ENCODE measurements at places on chromosomes 7 and 10. TPM values are rescaled to one million over a fixed set of nuclear protein-coding genes. Genes with fewer than 3 reads are reported as not detected.

The TRIM50 gene
- total RNA-seq, result 0.32 TPM

The TRIL gene
- 10.6 TPM for total RNA-seq

The GDF2 gene
- total RNA-seq, result not detected

The LRRN3 gene
- total RNA-seq, result 0.05 TPM

The FAM170B gene
- total RNA-seq, result not detected

The MNX1 gene
- not detected for total RNA-seq

The FGFBP3 gene
- 1.00 TPM for total RNA-seq

The PRR15 gene
- 1.1 TPM for total RNA-seq

DNA sequence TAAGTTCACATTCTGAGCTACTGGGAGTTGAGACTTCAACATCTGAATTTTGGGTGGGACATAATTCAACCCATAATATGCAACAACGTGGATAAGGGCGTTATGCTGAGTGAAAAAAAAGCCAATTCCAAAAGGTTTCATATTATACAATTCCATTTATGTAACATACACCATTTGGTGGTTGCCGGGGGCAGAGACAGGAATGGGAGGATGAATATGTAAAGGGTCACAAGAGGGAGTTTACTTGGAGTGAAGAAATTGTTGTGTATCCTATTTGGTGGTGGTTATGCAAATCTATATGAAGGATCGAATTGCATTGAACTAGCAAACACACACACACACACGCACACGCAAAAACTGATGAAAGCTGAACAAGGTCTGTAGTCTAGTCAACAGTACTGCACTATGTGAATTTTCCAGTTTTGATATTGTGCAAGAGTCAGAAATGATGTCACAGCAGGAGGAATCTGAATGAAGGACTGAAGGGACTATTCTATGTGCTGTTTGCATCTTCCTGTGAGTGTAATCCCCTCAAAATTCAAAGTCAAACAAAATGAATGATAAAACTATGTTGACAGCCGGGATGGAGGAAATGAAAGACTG is 249.2 kb upstream of the HABP2 start:
- DNase-seq, result no peak

- no peak for DNase-seq
Observed at GRCh38 chr7:153027904-153028303, 268.4 kb downstream of the ACTR3B start.

DNA sequence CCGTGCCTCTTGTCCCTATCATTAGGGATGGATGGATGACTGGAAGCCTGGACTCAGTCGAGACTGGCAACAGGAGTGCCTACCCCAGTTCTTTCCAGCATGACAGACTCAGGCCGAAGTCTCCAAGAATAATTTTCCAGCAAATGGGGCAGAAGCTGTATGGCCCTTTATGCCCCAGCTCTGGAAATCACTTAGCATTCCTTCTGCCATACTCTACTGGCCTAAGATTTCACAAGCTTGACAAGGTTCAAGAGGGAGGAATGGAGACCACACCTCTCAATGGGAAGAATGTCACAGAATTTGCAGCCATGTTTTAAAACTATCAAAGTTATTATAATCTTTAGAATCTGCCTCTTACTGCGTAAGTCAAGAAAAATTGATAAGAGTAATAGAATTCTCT is 39.0 kb upstream of the RTKN2 start:
- no peak for DNase-seq

GRCh38 chr10:95172851-95173250 is 21.2 kb upstream of the ACSM6 start:
- no peak for DNase-seq

GRCh38 chr7:85010306-85010705 is 176.6 kb downstream of the SEMA3D start:
- no peak for DNase-seq

DNA sequence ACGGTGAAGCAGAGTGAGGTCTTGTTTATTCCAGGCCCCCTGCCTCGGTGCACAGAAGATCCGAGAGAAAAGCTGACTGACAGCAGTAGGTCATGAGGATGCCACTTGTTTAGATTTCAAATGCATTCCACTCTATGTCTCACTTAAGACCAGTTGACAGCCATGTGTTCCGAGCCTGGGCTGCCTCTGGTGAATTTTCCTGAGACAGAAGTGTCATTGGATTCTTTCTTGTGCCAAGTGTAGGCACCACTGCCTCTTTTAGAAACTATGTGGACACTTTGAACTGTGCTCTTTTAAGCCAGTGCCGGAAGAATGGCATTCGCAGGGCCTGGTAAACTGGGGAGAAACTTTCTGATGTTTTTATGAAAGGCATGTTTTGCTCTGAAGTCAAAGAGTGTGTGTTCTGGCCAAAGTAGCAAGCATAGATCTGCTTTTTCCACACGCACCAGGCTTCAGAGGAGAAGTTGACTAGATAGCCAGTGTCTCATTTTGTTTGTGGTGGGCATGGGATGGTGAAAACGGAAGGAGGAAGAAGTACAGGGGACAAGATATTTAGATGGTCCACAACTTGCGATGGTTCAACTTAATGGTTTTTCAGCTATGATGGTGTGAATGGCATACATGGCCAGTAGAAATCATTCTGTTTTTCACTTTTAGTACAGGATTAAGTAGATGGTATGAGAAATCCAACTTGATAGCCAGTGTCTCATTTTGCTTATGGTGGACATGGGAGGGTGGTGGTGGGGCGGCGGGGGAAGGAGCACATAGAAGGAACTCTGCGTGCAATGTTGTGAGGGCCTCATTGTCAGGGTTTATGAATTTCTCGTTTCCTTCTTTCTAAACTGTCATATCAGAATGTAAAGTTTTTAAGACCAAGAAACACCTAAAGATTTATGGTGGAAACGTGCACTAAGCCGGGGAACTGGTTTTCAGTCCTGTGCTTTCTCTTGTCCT is 41.5 kb downstream of the CYP17A1 start:
- DNase-seq, result peak; percentile 5

GRCh38 chr10:101301111-101301731 is 52.7 kb upstream of the BTRC start:
- no peak for DNase-seq

GRCh38 chr7:129252128-129252527 is 27.3 kb downstream of the AHCYL2 start:
- no peak for DNase-seq

- DNase-seq, result no peak
Observed at GRCh38 chr7:6615723-6616555, 529 bp downstream of the ZNF853 start.

- DNase-seq, result no peak
Observed at GRCh38 chr7:141167381-141167964, 93.6 kb downstream of the TMEM178B start.

Data from posterior vena cava (tissue), 2 donors.